ENCODE measurements at places on chromosomes 5 and 9.

- DNase-seq = no peak
Observed at GRCh38 chr9:121863955-121864354, 212.5 kb downstream of the DAB2IP start.

- no peak for DNase-seq
Observed at GRCh38 chr5:32297181-32298058, 15.3 kb downstream of the MTMR12 start.

- DNase-seq = no peak
Observed at GRCh38 chr9:114570742-114571141, 16.8 kb upstream of the ATP6V1G1 start.

DNA sequence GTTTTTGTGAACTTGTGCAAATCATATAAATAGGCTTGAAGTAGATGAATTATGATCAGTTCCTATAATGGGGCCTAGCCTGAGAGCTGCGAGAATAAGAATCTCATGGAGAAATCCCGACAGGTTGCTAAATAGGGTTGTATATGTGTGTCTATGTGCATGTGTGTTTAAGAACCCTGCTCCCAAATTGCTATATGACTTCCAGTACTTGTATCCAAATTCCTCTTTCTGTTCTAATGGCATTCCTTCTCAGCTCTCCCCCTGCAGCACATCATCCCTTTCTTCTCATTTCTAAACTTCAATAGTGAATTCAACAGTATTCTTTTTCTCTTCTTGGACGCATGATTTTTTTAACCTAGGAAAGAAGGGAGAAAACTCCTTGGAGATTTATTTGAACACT, 277.2 kb downstream of the GAS1 start:
- DNase-seq = no peak

GRCh38 chr5:95533106-95533505, 21.7 kb downstream of the SKIC3 start:
- no peak for DNase-seq

GRCh38 chr5:109619606-109620005, 70.1 kb upstream of the MAN2A1 start:
- DNase-seq = no peak

DNA sequence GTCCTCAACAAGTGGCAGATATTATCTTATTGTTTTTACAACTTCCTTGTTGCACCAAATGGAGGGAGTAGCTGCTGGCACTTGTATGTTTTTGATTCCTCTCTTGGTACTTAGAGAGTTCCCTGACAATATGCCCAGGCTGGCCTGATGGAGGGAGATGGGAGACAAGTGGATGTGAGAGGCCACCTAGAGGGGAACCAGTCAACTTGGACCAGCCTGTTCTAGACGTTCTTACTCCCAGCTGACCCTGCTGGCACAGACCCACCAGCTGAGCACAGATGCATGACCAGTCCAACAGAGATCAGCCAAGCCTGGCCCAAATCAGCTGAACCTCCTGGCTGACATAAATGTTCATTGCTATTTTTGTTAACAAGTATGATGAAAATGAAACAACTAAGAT, 60.9 kb upstream of the GDNF start:
- peak; percentile 13 for DNase-seq

GRCh38 chr5:106699198-106699597, 971.5 kb downstream of the EFNA5 start:
- no peak for DNase-seq

- DNase-seq = no peak
Observed at GRCh38 chr9:77759391-77759790, 111.3 kb upstream of the GNA14 start.

DNA sequence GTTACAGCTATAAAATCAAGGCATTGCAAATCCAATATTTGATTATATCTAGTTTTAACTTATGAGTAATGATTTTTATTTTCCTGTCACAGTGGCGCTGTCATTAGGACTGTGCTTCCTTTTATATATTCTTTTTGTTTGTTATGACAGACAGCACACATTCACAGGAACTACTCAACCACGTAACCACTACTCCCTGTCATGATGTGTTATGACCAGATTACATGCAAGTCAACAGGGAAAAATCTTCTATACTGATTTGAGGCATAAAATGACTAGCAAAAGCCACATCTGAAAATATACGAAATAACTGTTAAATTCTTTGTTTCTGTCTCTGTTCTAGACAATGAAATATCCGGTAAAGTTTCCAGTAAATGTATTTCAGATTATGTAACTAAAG, 25.4 kb downstream of the SREK1 start:
- DNase-seq = no peak

- no peak for DNase-seq
Observed at GRCh38 chr5:75169516-75169915, 67.2 kb downstream of the ANKRD31 start.

- no peak for DNase-seq
Observed at GRCh38 chr5:154646745-154647113, 108.4 kb upstream of the LARP1 start.

DNA sequence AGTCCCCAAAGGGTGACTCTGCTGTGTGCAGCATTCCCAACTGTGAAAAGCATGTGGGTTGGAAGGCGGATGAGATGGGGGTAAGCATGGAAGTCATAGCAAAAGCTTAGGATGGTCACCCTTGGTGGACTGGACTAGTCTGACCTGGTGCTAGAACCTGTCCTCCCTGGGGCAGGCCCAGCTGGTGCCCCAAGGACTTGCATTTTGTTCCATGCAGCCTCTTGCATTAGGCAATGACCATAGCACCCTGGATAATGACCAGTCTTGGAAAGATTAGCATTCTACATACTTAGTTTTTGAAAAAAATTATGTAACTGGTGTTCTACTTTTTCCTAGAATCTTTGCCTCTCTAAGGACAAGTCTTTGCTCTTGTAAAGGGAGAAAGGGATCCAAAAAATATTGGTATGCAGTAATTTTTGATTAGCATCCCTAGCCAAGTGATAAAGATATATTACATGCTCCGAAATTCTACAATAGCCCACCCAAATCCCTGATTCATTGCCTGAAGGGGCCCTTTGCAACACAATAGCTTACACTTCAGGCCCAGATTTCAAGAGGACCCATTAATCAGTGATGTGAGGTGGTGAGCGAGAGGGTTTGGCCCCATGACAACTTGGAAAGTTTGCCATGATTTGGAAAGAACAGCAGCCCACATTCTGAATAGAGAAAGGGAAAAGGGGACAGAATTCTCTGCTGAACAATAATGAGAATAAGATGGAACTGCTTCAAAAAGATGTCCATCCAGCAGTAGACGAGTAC, 93.3 kb upstream of the CD180 start:
- DNase-seq = no peak

GRCh38 chr5:62271370-62271769, 34.6 kb upstream of the KIF2A start:
- no peak for DNase-seq

DNA sequence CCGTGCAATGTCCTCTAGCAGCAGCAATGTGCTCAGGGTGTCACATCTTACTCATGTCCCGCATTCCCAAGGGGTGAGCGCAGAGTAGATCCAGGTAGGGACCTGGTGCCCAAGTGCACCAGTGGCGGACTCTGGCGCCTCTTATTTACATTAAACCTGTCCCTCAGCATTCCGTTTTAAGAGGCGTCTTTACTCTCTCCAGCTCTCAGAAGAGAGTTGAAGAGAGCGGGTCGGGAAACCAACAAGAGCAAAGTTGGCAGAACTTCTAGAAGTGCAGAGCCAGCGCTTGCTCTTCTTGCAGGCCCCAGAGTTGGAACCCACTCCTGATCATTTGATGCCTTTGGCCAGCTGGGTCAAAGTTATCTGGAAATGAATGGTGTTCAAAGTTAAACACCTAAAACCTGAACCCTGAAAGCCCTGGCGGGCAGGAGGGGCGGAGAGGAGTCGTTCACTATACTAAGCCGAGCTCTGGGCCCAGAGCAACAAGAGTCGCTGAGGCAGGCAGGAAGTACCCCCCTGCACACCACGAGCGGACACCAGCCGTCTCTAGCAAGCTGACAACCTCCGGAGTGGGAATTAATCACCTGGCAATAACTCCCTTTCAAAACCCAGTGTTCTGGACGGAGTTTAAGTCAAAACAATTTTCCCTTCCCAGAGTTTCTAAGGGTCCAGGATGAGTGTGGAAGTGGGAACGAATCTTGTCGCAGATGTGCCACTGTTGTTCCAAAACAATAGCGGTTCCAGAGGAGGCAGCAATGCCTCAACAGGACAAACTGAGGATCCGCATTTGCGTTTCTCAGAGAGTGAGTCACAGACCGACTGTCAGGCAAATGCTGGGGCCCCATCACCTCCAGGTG, 122.8 kb downstream of the TMEM161B start:
- no peak for DNase-seq

DNA sequence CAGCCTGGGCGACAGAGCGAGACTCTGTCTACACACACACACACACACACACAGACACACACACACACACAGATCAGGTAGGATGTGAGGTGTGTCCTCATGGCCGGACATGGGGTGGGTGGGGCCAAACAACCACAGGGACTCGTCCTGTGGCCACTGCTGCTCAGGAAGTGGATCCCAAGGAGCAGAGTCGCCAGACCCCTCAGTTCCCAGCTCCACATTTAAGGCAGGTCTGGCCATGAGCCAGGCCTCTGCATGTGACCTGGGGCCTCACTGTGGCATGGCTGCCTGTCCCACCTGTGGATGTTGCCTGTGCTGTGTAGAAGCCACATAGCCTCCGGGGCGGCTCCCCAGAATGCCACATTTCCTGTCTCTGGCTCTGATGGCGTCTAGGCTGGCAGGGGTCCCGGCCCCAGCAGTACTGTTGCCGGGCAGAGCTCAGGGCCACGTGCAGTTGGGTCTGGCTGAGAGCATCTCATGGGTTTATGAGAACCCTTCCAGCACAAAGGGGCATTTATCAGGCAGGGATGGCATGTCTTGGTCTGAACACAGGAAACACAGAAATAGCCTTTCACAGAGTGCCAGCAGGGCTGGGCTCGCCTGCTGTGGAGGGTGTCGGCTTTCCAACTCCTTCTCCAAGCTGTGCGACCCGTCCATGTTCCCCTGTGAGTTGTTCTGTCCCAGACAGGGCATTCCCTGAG, 9.9 kb upstream of the NINJ1 start:
- DNase-seq = no peak

DNA sequence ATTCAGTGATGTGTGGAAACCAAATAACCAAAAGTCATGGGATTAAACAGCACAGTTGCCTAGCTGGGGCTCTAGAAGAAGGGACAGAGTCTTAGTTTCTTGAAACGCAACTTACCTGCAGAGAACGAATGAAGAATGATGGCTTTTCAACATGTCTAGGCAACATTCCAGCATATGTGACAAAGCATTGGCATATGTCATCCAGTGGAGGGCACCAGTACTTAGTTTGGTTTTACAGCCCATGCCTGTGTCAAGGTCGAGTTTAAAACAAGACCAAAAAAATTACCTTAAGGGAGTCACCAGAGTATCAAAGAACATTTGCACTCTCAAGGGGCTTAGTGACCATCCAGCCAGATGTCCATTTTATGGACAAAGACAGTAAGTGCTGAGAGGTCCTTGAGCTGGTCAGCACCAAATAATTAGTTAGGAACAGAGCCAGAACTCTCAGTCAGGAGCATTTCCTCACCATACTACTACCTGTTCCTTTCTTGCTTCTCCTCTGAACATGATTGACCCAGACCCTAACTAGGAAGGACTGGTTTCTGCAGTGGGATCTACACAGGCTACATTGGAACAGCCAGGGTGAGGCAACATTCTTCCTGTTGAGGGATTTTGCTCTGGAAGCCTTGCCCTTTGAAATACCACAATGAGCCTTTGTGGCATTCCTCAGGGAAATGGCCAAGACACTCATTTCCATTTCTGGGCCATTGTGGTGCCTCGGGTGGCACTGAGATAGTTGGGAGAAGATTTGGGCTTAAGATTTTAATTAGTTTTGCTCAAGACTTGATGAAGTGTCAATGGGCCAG, 75.4 kb upstream of the ANKH start:
- peak; percentile 23 for DNase-seq

GRCh38 chr5:173759691-173760090, 128.5 kb upstream of the CPEB4 start:
- no peak for DNase-seq

GRCh38 chr9:4530375-4530774, 40.1 kb downstream of the SLC1A1 start:
- DNase-seq = peak; percentile 3

- DNase-seq = no peak
Observed at GRCh38 chr9:126581893-126582292, 31.8 kb upstream of the LMX1B start.

DNA sequence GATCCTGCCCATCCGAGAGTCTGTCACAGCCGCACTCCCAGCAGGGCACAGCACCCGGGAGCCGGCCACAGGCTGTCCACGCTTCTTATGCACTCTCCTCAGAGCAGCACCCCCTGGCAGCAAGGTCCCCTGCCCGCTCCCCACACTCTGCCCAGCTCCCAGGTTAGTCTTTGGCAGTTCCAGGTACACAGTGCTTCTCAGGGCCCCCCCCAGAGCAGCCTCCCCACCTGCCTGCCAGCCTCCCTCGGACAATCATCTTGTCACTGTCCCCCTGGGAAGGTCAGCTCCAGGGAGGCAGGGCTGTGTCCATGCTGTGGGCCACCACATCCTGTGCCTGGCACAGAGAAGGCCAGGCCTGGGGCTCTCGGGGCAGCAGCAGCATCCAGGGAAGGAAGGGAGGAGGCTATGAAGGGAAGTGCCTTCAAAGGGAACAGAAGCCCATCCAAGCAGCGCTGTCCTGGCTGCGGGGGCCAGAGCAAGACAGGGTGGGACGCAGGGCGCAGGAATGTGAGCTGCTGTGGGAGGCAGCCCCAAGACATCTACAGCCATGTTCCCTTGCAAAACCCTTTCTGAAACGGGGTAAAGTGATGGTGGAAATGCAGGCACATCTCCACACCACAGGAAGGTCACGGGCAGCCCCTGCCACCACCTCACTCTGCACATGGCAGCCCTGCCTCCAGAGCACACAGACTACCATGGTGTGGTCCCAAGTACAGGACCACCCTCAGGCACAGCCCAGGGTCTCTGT, 68.6 kb upstream of the ADAMTS2 start:
- DNase-seq = no peak

DNA sequence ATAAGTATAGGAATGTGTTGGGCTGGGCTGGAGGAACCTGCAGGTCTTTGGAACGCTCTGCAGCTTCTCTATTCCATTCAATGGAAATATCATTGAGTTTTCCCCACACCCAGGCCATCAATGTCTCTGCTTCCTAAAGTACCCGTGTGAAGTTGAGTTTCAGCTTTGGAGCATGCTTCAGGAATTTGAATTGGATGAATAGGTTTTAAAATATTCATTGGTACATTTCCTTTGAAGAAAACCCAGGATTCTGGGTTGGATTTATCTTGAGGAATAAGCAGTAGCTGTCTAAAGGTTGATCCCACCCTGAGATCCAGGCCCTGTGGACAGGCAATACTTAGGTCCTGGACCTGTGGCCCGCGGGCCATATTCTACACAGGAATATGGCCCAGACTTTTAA, 37.3 kb downstream of the INSYN2B start:
- DNase-seq = no peak

All from COR-L47 (cell line).